Nucleus accumbens (tissue), 56 donors: ENCODE measurements at places on chromosomes 5 and 9.

- no peak for DNase-seq
Observed at GRCh38 chr5:60826653-60827052, 17.4 kb downstream of the ELOVL7 start.

DNA sequence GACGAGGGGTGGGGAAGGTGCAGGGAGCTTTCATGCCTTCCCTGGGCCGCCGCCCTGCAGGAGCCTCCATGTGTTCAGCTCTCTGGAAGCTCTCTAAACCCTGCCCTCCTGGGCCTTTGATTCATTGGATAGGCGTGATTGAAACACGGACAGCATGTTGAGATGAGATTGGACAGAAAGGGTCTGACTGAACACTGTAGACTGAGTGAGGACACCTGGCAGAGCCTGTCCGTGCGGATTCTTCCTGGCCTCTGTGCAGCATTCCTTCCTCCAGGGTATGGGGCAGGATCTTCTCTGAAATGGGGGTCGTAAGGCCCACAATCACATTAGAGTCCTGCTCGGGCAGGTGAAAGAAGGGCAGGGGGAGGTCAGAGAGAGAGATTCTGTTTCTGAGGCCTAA is 12.8 kb downstream of the RPL12 start:
- DNase-seq: no peak

DNA sequence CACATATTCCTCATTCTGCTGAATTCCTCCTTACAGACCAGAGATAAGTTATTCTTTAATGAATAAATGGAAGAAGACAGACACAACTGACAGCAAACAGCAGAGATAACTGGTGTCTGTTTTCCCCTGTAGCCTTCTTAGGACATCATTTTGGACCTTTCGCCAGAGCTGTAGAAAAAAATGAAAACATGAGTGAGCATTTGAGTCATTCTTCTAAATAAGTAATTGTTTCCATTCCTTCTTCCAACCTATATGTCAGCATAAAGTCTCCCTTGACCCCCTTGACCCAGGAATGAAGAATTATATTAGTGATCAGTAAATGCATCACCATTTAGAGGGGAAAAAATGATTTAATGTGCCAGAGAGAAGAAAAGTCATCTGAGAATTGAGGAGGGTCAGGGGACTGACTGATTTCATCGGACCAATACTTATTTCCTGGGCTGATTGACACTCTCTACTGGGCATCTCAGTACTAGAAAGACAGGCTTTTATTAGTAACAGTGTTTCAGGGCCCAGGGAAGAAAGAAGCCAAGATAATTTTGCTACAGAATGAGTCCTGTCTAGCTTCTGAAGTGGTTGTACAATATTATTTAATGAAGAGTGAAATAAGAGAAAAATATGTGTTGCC is 597.0 kb downstream of the PSAT1 start:
- DNase-seq: no peak

DNA sequence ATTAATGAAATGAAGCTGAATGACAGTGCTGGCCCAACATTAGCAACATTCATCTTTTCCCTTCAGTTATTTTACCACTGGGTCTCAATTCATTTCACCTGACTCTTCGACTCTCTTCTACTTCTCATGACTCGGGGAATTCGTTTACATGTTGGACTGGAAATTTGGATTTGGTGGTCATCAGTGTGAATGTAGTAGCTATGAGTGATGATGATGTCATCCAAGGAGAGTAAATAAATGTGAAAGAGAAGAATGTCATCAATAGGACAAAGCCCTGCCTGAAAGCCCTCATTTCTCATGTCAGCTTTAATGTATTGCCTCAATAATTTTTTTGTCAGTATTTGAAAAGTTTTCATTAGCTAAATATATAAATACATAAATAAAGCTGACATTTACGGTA is 21.9 kb upstream of the CFAP95 start:
- no peak for DNase-seq

- DNase-seq: no peak
Observed at GRCh38 chr5:90550963-90551362, 7.6 kb upstream of the ADGRV1 start.

- DNase-seq: no peak
Observed at GRCh38 chr5:52657247-52657645, 130.5 kb upstream of the ITGA1 start.

- no peak for DNase-seq
Observed at GRCh38 chr5:124001036-124001615, 489.1 kb downstream of the CSNK1G3 start.

DNA sequence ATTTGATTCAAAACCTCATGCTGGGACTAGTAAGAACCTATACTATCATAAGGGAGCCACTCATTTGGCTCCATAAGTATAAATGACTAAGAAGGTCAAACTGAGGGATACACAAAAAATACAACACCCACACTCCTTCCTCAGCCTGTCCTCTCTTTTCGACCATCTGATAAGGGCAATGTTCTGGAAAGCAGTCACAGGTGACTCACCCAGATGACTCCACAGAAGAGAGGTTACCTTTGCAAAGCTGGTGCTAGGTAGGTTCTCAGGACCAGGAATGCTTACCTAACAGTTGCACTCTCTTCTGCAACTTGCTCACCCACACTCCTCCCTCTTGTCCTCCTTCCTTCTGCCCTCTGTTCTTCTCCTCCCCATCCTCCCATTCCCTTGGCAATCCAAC is 32.9 kb downstream of the LHFPL2 start:
- DNase-seq: no peak

DNA sequence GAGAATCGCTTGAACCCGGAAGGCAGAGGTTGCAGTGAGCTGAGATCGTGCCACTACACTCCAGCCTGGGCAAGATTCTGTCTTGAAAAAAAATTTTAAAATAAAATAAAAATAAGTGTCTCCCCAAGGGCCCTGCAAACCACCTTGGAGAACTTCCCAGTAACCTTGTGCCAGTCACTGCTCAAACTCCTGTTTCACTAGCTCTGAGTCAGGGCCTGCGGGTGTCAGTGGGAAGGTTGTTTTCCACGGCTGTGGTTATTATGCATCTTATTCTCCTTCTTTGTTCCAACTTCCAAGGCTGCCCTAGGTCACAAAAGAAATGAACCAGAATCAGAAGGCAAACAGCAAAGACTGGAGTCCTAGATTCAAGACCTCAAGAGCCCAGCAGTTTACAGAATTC is 246.7 kb downstream of the ADAMTSL1 start:
- DNase-seq: no peak

DNA sequence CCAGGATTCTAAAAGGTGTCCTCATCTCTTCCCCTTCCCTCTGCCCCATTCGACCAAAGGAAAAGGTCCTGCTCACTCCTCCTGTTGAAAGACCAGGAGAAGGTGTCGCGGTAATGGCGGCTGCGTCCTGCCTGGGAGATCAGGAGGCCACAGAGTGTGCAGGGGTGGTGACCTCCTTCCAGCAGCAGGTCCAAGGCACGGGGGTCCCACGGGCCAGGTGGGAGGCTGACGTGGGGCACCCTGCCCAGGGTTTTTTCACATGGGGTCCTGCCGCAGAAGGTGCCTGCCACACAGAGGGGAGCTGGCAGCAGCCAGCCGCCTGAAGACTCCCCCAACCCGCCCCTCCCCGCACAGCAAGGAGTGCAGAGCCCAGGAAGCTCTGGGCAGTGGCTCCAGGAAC is 22.2 kb upstream of the ADAMTS2 start:
- no peak for DNase-seq

DNA sequence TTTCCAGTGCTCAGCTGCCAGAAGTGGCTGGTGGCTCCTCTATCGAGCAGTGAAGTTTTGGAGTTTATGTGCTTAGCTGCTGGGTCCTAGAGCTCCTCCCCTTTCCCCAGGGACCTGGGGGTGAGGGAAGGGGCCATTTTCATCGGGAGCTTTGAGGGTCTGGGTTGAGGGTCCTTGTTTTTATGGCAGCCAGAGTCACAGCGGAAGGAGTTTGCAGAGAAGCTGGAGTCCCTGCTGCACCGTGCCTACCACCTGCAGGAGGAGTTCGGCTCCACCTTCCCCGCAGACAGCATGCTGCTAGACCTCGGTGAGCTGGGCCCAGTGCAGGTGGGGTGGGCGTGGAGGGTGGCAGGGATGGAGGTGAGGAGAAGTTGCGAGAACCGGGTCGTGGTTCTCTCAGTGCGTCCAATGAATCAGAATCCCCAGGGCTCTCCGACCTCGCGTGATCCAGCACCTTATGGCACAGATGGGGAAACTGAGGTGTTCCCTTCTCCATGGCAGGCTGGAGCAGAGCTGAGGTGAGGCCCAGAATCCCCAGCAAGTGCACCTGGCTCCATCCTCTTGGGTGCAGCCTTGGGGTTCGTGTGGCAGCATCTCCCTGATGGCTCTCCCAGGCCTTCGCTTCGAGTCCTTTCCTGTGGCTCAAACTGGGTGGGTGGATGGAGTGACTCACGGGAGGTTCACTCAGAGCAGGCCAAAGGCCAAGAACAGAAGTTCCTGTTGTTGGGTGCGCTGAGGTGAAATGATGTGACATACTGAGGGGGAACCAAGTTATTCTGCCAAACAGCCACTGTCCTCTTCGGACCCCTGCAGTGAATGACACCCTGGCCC is 21.7 kb upstream of the DOLPP1 start:
- no peak for DNase-seq

DNA sequence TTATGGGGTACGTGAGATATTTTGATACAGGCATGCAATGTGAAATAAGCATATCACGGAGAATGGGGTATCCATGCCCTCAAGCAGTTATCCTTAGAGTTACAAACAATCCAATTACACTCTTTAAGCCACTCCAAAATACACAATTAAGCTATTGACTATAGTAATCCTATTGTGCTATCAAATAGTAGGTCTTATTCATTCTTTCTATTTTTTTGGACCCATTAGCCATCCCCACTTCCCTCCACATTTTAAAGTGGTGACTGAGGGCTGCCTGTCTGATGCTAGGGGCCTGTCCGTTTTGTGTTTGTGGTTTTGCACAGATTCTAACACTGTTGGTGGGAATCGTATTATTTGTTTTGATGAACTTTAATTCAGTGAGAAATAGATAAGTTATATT is 129.7 kb upstream of the DHFR start:
- DNase-seq: no peak

GRCh38 chr5:132635873-132636272 is 22.1 kb upstream of the IL13 start:
- DNase-seq: no peak

GRCh38 chr5:78003919-78004318 is 227.8 kb upstream of the TBCA start:
- no peak for DNase-seq

- DNase-seq: no peak
Observed at GRCh38 chr5:36623832-36624231, 17.4 kb downstream of the SLC1A3 start.

GRCh38 chr5:159269723-159270122 is 6.6 kb downstream of the UBLCP1 start:
- DNase-seq: no peak
